ENCODE measurements at places on chromosomes 1 and 21.
A peak's percentile ranks its signal among the peaks of the same experiment; 100 is the strongest.

- no peak for DNase-seq
Observed at GRCh38 chr1:26965628-26966027, 5.4 kb upstream of the KDF1 start.

DNA sequence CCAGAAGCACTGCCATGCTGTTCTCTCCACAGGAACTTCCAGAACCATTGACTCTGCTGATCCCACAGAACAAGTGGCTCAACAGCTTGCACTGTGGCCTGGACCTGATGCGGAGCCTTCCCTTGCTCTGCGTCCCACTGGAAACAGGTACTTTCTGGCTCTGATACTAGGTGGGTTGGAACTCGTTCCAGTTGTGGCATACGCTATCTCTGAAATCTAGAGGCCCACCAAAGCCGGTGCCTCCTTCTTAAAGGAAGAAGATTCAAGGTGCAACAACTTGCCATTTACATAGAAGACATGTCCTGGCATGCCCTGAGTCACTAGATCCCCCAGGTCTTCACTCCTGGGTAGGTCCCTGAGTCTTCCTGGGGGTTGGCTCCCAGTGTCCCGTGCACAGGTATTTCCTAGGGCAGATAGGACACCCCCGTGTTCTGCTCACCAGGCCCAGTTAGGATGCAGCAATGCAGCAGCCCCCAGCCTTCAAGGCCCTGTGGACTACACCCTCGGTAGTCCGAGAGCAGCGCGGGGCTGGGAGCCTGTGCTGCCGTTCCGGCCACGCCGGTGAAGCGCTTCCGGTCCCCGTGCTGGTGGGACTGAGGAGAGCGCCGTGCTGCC, 10.8 kb upstream of the PCBP3 start:
- no peak for DNase-seq

GRCh38 chr21:32279377-32279680, 480 bp upstream of the MIS18A start:
- no peak for DNase-seq

DNA sequence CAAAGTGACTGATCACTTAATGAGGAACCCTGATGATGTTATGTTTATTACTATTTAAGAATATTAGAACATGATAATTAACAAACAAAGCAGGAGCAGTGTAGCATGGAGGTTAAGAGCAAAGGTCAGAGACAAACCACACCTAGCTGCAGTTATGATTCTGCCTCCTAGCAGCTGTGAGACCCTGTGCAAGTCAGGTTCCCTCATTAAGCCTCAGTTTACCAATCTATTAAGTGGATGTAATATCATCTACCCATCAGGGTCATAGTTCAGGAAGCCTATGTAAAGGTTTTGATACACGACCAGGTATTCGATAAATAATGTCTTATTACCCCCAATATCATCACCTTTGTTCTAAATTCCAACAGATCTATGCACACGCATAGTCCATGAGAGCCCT, 32.0 kb downstream of the DUSP10 start:
- no peak for DNase-seq

GRCh38 chr1:236677641-236678235, 8.6 kb upstream of the ACTN2 start:
- no peak for DNase-seq

DNA sequence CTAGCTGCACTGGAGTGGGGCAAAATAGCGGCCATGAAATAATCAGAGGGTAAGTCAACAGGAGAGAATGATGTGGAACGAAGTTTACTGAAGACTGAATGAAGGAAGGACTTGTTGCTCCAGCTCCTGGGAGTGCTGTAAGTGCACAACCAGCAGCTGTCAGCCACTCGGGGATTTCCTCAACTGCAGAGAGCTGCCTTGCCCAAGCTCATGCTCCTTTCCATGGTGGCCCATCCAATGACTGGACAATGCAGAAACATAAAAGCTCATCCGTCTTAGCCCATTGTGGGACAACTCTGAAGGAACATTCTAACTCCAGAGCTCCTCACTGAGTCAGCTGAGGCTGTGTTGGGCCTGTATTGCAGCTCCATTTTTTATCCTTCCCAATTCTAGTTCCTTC, 21.1 kb upstream of the RBM15 start:
- DNase-seq: no peak

DNA sequence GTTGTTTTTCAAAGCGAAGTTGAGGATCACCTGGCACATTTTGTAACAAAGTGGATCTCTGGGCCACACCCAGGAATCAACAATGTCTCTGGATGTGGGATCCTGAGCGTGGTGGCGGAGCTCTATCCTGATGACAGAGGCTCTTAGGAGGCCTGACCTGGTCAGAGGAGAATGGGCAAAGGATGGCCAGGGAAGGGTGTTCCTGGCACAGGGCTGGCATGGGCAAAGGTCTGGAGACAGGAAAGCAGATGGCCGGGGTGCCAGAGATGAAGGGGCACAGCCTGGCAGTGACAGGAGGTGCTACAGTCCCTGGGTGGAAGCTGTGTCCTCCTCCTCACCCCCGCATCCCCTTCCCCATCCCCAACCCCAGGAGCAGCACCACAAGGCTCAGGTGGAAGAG, 20.0 kb upstream of the MFN2 start:
- DNase-seq: no peak

GRCh38 chr1:202861420-202862132, 27.4 kb downstream of the RABIF start:
- DNase-seq: peak; percentile 25

DNA sequence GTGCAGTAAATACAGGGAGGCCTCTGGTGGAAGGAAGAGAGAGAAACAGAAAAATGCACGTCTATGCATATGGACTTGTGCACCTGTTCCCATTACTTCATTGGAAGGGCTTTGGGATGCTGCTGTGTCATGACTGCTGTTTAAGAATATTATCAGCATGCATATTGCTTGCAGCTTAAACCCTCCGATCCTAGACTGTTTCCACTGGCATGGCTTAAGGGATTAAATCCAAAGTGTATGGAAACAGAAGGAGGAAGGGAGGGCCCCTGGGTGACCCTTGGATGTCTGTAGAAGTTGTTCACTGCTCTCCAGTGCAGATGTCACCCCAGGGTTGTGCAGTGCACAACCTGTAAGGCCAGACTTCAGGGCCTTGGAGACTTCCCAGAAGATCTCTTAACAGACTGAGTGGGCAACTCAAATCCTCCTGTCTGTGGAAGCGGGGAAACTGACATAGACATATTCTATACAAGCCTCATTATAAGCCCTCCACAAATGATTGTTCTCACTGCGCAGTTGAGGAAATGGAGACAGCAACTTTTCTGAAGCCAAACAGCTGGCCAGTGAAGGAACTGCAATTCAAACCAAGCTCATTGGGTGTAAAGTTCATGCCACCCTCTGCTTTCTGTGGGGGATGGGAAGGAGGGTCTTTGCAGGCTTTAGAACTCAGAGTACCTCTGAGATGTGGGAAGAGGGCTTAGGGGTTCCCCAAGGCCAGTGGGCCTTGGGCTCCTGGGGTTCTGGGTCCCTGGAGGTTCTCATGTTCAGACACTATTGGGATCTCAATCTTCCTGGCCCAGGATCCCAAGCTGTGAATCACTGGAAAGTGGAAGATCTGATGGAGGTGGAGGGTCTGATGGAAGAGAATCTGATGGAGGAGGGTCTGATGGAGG, 73.8 kb downstream of the UMODL1 start:
- no peak for DNase-seq

DNA sequence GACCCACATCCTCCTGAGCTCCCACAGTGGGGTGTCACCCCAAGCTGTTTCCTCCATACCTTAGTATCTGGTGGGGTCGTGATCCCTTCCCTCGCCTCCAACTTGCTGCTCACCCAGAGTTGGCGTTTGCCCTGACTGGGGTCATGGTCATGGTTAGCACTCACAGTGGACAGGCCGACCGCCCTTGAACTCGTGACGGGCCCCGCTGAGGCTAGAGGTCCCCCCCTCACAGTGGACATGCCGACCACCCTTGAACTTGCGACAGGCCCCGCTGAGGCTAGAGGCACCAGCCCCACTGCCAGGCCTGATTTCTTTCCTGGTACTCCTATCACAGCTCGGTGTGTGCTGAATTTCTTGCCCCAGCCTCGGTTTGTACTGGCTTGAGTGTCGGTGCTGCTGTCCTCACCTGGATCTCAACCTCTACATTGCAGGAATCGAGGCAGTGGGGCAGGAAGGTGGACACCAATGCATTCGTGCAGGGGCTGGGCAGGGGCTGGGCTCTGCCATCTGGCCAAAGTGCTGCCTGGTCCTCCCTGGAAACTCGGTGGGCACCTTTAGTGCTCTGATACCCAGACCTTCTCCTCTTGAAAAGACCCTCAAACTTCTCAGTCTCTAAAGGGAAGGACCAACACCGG, 37.5 kb upstream of the AJAP1 start:
- no peak for DNase-seq

GRCh38 chr1:57986432-57986831, 560.1 kb downstream of the OMA1 start:
- no peak for DNase-seq

DNA sequence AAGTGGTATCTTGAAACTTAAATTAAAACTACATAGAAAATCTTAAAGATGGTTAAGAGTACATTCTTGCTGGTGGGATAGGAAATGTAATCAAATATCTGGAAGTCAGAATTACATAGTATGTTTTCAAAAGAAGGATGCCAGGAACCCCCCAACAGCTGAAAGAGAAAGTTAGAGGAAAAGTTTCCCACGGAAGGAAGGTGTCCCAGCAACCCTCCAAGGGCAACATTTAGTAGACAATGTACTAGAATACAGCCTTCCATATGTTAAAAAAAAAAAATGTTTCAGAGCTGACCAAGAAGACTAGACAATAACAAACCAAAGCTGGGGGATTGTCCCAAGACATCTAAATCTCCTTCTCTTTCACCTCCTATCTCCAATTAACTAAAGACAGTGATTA, 2.2 kb downstream of the DEDD start:
- no peak for DNase-seq

DNA sequence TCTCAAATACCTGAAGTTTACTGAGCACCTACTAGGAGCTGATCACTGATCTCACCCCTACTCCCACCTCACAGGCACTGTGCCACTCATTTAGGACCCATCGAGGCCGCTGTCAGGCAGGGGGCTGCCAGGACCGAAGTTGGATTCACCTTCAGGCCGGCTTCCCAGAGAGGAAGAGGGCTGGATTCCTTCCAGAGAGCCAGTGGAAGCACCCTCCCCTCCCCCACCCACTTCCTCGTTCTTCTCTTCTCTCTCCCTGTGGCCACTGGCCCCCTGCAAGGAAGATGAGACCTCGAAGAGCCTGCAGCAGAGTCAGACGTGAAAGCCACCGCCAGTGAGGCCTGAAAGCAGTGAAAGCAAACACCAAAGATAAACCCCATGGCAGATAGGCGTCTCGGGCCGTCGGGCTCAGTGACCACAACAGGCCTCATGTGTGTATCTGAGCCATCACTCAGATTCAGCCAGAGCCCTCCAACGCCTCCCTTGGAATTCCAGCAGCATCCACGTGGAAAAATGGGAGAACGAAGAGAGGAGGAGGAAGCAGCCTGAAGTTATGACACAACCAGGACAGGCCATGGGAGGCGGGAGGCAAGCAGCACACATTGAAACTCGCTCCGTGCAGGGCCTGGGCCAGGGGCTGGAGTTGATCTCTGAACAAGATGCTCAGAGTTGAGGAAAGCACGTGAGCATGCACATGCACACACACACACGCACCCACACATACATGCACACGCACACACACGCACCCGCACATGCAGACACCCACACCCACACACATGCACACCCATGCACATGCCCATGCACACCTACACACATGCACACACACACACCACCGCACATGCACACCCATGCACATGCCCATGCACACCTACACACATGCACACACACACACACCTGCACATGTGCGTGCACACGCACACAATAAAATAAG, 6.2 kb upstream of the AGTRAP start:
- no peak for DNase-seq

- DNase-seq: no peak
Observed at GRCh38 chr1:236030534-236030933, 34.4 kb downstream of the NID1 start.

DNA sequence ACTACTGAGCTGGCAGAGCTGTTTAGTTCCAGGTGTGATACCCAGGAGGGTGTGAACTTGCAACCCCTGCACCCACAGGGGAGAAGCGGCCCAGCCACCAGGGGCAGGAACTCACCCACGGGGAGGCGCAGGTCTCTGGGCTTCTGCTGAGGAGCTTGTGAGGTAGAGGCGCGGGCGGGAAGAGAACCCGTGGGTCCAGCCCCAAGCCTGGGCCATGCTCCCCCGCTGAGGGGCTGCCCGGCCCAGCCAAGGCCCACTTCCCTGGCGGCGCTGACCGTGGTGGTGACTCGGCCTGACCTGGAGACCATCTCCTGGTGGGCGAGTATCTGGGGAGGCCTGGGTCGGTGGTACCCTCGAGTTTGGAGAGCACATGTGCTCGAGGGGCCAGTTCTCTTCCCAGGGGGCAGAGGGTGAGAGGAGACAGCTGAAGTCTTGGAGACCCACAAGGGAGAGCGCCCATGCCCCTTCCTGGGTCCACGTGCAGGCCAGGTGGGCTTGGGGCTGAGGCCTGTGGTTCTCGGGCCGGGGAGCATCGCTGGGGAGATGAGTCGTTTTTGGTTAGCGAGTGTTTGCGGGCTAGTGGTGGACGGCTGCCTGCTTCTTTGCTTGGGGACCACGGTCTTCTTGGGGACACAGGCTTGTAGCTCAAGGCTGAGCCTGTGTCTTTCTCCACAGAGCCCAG, 28.4 kb upstream of the EDN2 start:
- DNase-seq: no peak

DNA sequence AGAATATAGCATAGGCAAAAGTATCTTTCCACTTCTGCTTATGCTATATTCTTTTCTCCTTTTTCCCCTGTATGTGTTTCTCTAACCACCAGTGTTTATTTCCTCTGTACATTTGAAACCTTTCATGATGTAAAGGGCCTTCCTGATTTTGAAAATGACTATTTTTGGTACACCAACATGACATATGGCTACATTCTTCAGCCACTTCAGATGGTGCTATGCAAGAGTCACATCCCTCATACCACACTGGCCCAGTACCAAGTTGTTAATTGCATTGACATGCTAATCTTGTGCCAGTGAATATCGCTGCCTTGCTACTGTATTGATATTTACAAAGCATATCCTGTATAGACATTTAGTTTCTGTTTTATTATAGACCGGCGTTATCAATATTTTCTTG, 408.7 kb downstream of the NCAM2 start:
- DNase-seq: no peak

DNA sequence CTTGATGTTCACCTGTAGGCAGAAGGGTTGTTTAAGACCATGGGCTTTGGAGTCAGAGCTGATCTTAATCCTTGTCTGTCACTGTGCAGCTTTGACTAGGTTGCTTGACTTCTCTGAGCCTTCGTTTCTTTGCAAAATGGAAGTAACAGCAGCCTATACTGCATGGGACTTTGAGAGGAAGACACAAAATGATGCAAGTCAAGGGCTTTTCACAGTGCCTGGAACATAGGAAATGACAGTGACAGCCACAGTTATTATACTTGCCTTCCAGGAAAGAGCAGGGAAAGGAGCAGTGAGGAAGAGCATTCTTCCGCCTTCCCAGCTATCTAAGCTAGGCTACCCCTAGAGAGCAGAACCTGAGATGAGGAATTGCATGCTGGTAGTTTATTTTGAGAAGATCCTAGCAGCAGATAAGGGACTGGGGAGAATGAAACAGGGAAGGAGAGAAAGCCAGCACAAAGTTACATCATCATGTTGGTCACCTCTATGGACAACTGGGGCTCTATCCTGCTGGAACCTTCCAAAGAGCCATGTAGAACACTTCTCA, 3.1 kb downstream of the CSF3R start:
- no peak for DNase-seq

- no peak for DNase-seq
Observed at GRCh38 chr1:12485231-12486058, 132.6 kb downstream of the DHRS3 start.

- no peak for DNase-seq
Observed at GRCh38 chr1:108043707-108044106, 78.7 kb upstream of the VAV3 start.

GRCh38 chr1:52032124-52032784, 1.4 kb downstream of the KTI12 start:
- DNase-seq: no peak

Data from activated CD4-positive, alpha-beta T cell treated with anti-CD3 and anti-CD28 coated beads for 24 hours (primary cell).